ENCODE measurements at places on chromosomes 2 and 18.
A peak's percentile ranks its signal among the peaks of the same experiment; 100 is the strongest.

DNA sequence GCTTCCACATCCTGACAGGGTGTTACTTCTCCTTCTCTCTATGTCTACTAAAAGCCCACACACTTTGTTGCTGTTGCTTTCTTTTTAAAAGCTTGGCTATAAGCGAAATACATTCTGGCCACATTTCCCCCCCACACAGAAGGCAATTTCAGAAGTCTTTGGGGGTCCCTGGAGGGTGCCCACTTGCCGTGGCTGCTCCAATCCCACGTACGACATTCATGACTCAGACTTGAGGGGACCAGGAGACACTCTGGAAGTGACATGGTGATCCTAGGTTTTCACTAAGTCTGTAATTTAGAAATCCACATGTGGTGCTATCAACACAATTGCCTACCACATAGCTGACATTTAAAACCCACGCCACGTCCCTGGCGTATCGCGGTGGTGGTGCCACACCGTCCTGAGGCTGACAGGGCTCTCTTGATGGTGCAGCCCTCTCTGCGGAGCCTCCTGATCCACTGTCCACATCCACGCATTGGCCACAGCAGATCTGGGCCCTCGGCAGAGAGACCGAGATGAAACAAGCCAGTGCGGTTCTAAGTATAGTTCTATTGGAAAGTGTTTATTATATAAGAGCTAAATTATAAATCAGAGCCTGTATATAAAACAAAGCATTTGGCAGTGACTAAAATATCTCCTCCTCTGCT lies 42.4 kb downstream of the CYP27C1 start:
- DNase-seq: no peak

DNA sequence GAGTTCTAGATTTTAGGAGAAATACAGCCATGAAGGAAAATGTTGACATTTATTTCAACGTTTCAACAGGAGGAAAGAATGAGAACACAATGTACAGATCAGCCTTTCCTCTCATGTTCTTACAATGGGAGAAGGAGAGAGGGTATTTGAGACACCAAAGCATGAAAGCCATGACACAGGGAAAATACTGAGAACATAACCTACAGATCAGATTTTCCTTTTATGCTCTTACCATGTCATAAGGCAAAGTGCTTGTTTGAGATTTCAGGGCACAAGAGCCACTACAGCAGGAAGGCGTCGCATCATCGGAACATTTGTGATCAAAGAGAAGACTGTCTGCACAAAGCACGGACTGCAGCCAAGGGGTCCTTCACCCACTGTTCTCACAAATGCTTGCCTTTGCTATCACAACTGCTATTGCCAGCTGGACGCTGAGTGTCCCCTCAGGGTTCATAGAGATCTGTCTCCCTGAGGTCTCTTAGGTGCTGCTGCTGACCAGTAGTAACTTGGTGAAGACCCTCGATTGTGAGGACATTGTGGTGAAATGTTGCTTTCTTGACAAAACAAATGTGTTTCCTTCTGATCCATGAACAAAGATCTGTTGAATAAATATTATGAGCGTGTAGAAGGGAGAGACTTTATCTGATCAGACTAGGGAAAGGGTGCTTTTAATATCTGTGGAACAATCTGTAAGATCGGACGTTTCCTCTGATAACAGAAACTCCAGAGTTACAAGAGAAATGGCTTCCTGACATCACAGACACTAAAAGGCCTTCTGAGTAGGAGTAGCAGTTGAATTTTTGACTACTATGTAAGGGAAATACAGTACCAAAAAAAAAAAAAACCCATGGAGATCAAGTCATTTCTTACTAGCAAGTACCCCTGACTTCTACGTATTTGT lies 6.4 kb upstream of the IL1RL1 start:
- no peak for DNase-seq

GRCh38 chr18:29154196-29154757 lies 977.3 kb upstream of the CDH2 start:
- DNase-seq: no peak

- DNase-seq: no peak
Observed at GRCh38 chr2:227192491-227192890, 28.1 kb downstream of the COL4A3 start.

- no peak for DNase-seq
Observed at GRCh38 chr2:174666312-174666711, 68.7 kb upstream of the WIPF1 start.

- DNase-seq: no peak
Observed at GRCh38 chr2:238165288-238165921, 6.6 kb downstream of the ERFE start.

GRCh38 chr18:21463718-21464117 lies 136.8 kb downstream of the ESCO1 start:
- no peak for DNase-seq

DNA sequence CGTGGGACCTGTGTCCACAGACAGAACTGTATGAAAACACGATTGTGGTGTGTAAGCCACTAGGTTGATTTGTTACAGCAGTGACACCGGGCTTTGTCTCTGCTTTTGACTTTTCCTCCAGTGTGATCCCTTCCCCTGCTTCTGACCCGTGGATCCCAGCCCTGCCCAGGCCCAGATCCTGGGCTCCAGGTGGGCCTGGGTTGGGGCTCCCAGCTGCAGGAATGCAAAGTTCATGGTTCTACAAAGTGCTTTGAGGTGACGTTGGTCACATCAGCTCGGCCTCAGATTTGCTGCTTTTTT lies 26.8 kb downstream of the HPCAL1 start:
- peak; percentile 9 for DNase-seq

DNA sequence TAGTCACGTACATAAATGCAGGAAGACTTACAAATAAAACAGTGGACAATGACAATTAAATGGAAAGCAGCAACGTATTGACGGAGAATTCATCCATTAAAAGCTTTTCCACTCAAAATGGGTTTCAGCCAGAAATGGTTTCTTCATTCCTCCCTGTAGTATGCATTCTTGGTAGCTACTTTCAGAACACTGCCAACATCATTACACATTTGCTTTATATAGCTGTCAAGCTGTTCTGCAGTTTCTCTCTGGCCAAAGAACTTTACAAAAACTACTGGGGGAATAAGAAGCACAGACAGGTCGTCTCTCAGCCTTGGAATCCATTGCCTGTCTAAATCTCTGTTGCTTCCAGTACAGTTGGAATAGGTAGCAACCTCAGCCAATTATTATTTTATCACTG lies 84.1 kb upstream of the NCKAP5 start:
- DNase-seq: no peak

- DNase-seq: no peak
Observed at GRCh38 chr2:48452108-48452507, 77.8 kb upstream of the STON1 start.

DNA sequence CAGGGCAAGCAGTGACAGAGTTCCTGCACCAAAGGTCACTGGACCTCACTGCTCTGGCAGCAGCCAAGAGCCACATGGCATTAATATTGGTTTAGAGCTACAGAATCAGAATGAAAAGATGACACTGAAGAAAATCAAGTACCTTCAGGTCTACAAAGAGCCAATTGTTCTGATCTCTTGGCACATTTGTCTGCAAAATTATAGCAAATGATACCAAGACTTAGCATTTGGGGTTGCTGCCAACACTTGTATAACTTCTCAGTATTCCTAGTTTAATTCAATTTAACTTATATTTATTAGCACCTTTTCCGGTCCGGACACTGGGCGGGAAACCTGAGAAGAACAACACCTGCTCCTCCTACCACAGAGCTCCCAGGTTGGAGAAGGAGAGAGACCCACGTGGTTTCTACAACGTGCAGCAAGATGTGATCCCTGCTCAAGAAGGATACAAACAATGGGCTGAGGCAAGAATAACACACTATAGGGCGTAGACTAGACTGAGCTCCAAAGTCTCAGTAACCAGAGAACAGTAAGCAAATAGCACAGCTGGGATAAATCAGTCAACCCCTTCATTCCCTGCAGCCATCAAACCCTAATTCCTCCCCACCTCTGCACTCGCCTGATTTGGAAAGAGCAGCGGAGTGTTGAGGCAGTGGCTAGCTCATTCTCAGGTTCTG lies 2.4 kb downstream of the LRRC30 start:
- no peak for DNase-seq

GRCh38 chr2:146952696-146953095 lies 892.1 kb upstream of the ACVR2A start:
- DNase-seq: no peak

- no peak for DNase-seq
Observed at GRCh38 chr2:100404411-100404810, 13.1 kb downstream of the CHST10 start.

GRCh38 chr18:6729247-6730091 lies at the start of gene ARHGAP28:
ARHGAP28 (plus strand) TSS chr18:6729716; CDS start chr18:6729822, 106 bp downstream.
- DNase-seq: no peak

GRCh38 chr18:48863432-48864065 lies 87.2 kb downstream of the SMAD7 start:
- DNase-seq: no peak

- DNase-seq: no peak
Observed at GRCh38 chr2:63003351-63003750, 47.3 kb upstream of the OTX1 start.

Data from CD4-positive, alpha-beta T cell treated with Interleukin-4 for 1 hour (primary cell).